ENCODE measurements at places on chromosomes 6 and 20.
A peak's percentile ranks its signal among the peaks of the same experiment; 100 is the strongest.

DNA sequence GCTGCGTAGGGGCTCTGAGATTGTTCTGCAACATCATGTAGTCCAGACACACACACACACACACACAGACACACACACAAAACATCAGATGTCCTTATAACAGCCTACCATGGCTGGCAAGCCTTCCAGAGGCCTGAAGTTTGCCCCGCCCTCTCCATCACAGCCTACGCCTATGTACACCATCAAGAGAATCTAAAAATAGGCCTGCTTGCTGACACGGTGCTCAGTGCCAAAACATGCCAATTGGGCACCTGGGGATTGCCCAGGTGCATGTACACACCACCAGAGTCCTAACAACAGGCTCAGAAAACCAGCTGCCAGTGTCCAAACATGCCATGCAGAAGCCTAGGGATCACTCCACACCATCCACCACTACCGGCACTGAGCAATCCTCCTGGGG lies 391.7 kb upstream of the SPTLC3 start:
- DNase-seq, result no peak

DNA sequence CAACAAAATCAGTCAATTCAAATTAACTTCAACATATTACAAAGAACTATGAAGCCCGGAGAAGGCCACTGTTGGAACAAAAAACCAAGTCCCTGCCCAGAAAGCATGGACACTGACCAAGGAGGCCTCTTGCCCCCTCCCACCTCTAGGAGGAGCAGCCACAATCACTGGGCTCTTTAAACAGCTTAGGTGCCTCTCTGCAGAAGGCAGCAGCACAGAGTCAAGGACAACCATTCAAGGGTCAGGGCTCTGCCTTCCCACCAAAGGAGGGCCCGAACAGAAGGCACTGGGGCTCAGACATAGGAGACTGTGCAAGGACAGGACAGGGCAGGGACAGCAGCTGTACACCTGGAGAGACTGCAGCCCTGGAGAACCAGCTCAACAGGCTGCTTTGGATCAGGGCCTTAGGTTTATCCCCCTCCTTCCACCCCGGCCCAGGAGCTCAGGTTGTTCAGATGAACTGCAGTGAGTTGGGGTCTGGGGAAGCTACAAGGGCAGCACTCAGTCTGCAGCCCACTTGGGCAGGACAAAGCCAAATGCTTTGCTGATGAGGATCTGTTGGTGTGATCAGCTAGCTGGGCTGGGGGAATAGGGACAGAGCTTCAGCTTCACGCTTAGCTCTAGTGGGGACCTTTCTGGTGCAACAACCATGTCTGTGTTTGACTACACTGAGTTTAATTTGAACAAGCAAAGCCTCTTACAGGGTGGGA lies 17.8 kb downstream of the TOMM34 start:
- DNase-seq, result no peak

GRCh38 chr6:31396422-31397152 lies 6.8 kb upstream of the MICA start:
- peak; percentile 91 for DNase-seq

DNA sequence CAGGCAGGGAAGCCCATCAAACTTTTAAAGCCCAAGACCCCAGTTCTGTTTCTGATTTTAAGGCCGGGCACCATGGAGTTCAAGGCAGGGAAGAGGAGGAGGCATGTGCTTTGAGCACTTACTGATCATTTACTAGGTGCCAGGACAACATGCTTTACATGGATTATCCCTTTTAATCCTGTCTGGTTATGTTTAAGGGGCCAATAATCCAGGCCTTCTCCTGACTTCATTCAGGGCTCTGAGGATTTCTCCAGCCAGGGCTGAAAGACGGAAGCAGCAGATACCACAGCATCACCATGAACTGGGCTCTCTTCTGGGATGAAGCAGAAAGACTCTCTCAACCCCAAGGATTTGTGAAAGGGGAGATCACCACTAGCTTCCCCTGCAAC lies 4.1 kb downstream of the CCND3 start:
- DNase-seq, result no peak
